ENCODE measurements at places on chromosomes 3 and 15.

GRCh38 chr3:20561166-20561565, 375.2 kb upstream of the SGO1 start:
- no peaks in the 10 kb centered on the region for H3K27me3 ChIP-seq
- no peaks in the 10 kb centered on the region for H3K36me3 ChIP-seq
- DNase-seq: no peak

DNA sequence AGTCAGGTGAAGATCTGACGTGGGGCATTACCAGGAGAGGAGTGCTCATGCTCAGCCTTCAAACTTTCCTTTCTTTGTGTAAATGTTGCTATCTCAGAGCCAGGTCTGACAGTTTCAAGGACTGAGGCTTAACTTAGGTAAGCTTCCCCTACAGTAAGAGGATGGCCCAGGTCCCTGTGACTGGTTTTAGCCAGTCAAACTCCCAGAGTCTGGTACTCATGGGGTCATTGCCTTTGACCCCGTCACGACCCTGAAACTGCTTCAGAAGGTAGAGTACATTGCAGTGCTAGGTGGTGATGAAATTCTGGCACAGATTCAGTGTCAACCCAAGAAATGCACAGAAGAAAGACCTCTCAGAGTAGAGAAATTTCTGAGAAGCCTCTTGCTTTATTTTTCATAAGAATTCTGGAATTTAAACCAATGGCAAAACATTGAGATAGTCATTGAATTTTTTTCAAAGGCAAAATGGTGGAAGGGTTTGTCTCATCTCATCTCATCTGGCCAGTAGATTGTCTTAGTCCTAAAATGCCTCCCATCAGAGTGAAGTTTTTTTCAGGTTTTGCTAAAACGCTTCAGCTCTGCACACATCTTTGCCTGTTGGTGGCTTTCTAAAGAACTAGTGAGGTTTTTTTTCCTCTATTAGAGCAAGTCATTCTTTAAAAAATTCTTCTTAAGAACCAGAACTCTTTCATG, 23.1 kb downstream of the ZBTB38 start:
- H3K27ac ChIP-seq: no peak overlapping the region
- peaks cover 8% of the 10 kb centered on the region for H3K27me3 ChIP-seq
- peaks cover 10% of the 10 kb centered on the region for H3K4me1 ChIP-seq
- H3K4me3 ChIP-seq: no peak overlapping the region

DNA sequence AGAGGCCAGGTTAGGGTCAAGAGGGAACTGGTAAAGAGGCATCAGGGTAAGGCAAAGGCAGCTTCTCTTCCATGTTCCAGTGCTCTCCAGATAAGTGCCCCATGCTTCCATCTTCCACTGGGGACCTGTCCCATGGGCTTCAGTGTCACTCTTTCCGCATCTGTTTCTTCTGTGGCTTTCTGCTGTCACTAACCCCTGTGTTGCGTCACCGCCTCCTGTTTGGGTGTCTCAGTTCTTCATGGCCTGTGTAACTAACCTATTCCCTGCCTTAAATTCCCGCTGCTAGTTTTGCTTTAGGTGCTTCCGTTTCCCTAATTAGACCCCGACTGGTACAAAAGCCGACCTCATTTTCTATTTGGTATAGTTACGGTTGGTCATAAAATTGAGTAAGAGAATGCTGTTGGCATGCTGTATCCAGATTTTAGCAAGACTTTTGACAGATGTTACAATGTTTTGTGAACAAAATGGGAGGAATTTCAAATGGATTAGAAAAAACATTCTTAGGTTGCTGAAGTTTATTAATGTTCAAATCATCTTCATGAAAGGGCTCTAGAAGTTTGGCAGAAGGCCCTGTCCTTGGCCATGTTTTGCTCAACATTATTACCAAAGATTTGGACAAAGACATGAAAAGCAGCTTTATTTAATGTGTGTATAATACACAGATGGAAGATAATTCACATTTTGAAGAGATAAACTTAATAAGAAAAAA, 245.3 kb downstream of the BBX start:
- no peaks in the 10 kb centered on the region for H3K27me3 ChIP-seq
- peaks cover 12% of the 10 kb centered on the region for H3K36me3 ChIP-seq
- no peak overlapping the region for H3K4me3 ChIP-seq
- no peak overlapping the region for H3K27ac ChIP-seq
- DNase-seq: no peak
- no peaks in the 10 kb centered on the region for H3K4me1 ChIP-seq

DNA sequence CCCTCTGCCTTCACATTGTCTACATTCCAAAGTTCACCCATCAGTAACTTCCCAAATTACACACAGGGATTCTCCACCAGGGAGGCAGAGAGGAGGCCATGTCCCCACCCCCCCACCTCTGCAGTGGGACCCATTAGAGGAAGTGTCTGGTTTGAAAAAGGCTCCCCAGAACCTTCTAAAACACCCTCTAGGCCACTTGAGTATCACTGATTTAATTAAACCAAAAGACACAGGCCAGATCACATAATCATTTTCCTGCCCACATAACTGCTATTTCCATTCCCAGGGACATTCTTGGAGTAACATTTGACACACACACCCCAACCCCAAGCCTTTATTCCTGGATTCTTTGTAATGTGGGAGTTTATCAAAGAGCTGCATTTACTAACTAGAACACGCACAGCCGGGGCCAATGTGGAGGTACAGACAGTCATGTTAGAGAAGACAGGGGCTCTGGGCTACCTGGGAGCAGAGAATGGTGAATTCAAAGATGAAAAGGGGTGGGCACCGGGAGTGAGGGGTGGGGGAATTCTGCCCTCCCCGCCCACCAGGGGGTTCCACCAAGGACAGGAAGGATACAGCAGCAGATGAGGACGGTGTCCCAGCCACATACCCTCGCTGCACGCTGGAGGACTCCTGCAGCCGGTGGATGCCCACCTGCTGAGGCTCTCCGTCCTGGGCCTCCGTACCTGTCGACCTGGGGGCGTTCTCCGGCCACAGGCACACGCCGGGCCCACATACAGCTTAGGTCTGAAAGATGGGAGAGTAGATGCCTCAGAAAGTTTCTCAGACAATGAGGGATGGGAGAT, 201.4 kb upstream of the CTNNB1 start:
- no peak for DNase-seq
- H3K27me3 ChIP-seq: peaks cover 5% of the 10 kb centered on the region
- peaks cover 3% of the 10 kb centered on the region for H3K4me1 ChIP-seq
- no peak overlapping the region for H3K4me3 ChIP-seq
- no peak overlapping the region for H3K27ac ChIP-seq

- no peaks in the 10 kb centered on the region for H3K27me3 ChIP-seq
- no peak overlapping the region for H3K4me3 ChIP-seq
- H3K27ac ChIP-seq: no peak overlapping the region
- DNase-seq: peak; percentile 21
These were observed 143.9 kb downstream of the GABRB3 start for GRCh38 chr15:26628879-26629529.

- H3K36me3 ChIP-seq: no peaks in the 10 kb centered on the region
- no peak overlapping the region for H3K4me3 ChIP-seq
- DNase-seq: peak; percentile 72
- no peak overlapping the region for H3K27ac ChIP-seq
These were observed 46.8 kb upstream of the SLC6A1 start for GRCh38 chr3:10945683-10946287.

GRCh38 chr15:38696109-38696727, 131.6 kb upstream of the RASGRP1 start:
- H3K4me1 ChIP-seq: peaks cover 77% of the 10 kb centered on the region
- peak overlapping the region; percentile 61 for H3K4me3 ChIP-seq
- DNase-seq: peak; percentile 83
- H3K27me3 ChIP-seq: no peaks in the 10 kb centered on the region

- H3K27ac ChIP-seq: no peak overlapping the region
- H3K4me1 ChIP-seq: peaks cover 4% of the 10 kb centered on the region
- H3K27me3 ChIP-seq: peaks cover 17% of the 10 kb centered on the region
- H3K36me3 ChIP-seq: no peaks in the 10 kb centered on the region
- no peak for DNase-seq
These were observed 33.4 kb downstream of the OSBPL10 start for GRCh38 chr3:31947671-31948091.

DNA sequence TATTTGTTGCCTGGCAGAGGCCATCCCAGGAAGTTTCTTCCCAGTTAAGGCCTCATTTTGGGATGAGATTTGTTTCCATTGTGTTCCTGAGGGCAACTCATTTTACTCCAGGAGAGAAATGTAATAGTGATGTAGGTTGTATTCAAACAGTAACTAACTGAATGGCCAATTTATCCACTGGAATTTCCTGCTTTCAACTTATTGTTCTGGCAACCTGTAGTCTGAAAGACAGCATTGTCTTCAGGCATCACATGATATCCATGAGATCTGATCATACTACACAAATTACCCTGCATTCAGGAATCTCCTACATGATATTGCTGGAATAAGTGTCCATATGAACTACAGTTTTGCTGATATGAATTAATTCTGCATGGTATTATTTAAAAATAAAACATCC, 79.5 kb upstream of the FGF7 start:
- no peak overlapping the region for H3K4me3 ChIP-seq
- H3K27me3 ChIP-seq: no peaks in the 10 kb centered on the region
- H3K36me3 ChIP-seq: peaks cover 16% of the 10 kb centered on the region
- H3K27ac ChIP-seq: no peak overlapping the region

DNA sequence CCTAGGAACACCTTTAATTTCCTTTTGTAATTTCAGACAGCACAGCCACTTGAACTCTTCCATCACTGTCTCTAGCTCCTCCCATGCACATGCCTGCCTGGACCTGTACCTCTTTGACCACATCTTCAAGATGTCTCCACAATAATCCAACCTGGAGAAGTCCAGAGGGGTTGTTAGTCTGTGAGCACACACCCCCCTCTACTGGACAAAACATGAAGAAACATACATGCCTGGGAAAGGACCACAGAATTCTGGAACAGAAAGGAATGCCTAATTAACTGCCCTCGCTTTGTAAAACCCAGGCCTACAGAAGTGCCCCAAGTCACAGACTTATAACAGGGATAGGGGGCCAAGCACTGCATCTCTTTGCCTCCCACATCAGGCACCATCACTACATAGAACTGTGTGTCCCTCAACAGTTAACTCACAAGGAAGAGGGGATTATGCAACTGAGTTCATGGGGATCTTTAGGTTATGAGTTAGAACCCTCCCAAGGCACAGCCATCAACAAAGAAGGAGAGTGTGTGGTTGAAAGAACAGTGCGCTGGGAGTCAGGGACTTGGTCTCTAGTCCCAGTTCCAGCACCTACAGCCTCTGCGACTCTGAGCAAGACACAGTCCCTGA, 61.7 kb downstream of the FMN1 start:
- no peaks in the 10 kb centered on the region for H3K4me1 ChIP-seq
- no peak overlapping the region for H3K4me3 ChIP-seq
- DNase-seq: peak; percentile 22
- no peak overlapping the region for H3K27ac ChIP-seq

DNA sequence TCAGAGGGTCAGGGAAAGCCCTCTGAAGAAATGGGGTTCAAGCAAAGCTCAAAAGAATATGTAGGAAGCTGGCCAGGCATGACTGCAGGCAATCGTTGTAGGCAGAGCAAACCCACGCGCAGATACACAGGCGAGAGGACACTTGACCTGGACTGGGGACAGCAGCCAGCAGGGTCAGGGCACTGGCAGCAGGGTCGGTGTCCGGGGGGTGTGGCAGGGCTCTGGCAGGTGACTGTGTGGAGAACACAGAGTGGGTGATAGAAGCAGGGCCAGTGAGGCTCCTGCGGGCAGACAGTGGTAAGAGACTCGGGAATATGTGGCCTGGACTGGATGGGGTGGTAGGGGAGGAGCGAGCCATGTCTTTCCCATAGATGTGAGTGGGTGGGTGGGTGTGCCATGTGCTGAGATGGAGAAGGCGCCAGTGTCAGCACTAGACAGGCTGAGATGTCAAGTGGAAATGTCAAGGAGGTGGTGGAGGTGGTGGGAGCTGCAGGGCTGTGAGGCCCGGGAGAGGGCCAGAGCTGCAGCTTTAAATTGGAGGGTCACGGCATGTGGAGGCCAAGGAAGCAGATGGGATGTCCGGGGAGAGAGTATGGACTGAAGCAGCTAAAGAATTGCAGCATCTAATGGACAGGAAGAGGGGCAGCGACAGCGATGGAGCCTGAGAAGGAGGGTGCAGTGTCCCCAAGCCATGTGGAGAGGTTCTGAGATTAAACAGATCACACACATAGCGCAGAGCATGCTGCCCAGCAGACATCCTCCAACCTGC, 13.4 kb downstream of the TMEM43 start:
- peak; percentile 16 for DNase-seq
- peaks cover 26% of the 10 kb centered on the region for H3K4me1 ChIP-seq
- peak overlapping the region; percentile 84 for H3K27ac ChIP-seq
- H3K27me3 ChIP-seq: no peaks in the 10 kb centered on the region
- H3K4me3 ChIP-seq: no peak overlapping the region
- peaks cover 54% of the 10 kb centered on the region for H3K36me3 ChIP-seq

GRCh38 chr15:39430389-39430788, 150.5 kb upstream of the THBS1 start:
- no peak overlapping the region for H3K27ac ChIP-seq
- DNase-seq: no peak
- H3K4me1 ChIP-seq: peaks cover 36% of the 10 kb centered on the region
- peaks cover 1% of the 10 kb centered on the region for H3K36me3 ChIP-seq
- no peak overlapping the region for H3K4me3 ChIP-seq

DNA sequence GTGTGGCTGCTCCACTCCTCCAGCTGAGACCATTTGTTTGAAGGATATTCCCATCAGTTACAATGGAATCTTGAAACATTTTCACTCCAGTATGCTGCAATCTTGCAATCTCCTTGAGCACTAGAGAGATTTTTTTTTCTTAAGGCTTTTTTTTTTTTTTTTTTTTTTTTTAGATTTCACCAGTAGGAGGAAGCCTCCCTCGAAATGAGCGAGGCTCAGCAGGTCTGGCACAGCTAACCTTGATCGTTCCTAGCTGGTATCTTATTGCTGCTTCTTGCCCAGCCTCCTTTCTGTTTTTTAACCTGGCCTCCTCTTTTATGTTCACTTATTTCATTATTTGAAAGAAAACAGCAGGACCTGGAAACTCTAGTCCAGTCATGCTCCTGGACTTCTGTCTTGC, 48.1 kb downstream of the RAP2B start:
- H3K27me3 ChIP-seq: no peaks in the 10 kb centered on the region
- peaks cover 4% of the 10 kb centered on the region for H3K36me3 ChIP-seq
- no peak overlapping the region for H3K4me3 ChIP-seq
- peak; percentile 36 for DNase-seq
- H3K27ac ChIP-seq: peak overlapping the region; percentile 24
- H3K4me1 ChIP-seq: peaks cover 34% of the 10 kb centered on the region

Measured in activated naive CD4-positive, alpha-beta T cell treated with anti-CD3 and anti-CD28 coated beads, Interleukin-2, amount 10 ng/mL, durations not matched to agents 7 days and 5 days (primary cell).